ENCODE measurements at places on chromosomes 1 and 21.

DNA sequence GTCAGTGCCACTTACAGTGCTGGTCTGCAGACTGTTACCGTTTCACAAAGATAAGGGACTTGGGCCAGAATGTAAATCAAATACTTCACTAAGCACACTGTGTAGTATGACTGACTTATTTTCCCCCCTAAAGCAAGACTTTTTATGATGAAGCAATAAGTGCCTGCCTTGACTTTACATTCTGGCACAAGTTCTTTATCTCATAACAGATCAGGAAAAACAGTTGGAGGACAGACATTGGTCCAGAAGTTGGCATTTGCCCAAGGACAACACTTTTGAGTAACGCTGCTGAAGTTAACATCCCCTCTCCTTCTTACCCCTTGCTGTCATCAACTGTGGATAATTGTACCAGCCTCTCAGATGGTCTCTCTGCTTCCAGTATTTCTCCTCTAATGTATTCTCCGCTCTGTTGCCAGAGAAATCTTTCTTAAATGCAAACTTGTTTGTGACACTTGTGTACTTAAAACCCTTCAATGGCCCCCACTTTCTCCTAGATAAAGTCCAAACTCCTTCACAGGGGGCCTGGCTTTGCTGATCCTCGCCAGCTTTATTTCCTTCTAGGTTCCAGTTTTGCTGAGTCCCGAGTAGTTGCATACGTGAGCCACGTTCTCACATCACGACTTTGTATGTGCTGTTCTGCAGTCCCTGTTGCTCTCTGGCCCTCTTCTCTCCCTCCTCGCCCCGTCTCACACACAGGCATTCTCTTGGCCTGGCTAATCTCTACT, 45.7 kb downstream of the S1PR1 start:
- no peak for DNase-seq

DNA sequence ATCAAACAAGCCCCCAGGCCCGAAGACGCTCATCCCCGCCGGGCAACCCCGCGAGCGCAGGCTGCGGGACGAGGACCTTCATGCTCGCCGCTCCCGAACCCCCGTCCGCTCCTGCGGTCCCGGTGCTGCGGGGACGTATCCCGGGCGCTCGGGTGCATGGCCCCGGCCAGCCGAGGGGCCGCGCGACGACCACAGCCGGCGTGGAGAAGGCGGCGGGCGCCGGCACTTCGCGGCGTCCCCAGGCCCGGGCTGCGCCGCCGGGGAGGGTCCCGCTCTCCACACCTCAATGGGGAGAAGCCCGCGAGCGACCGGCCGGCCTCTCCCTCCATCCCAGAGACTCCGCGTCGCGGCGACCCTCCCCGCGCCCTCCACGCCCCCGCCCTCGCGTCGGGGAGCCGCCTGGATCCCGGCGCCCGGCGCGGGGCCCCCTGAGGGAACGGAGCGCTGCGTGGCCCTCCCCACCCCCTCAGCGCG, 401 bp downstream of the ERRFI1 start:
- no peak for DNase-seq

- DNase-seq = no peak
These were observed 127.1 kb upstream of the SLC44A3 start for GRCh38 chr1:94693029-94693428.

DNA sequence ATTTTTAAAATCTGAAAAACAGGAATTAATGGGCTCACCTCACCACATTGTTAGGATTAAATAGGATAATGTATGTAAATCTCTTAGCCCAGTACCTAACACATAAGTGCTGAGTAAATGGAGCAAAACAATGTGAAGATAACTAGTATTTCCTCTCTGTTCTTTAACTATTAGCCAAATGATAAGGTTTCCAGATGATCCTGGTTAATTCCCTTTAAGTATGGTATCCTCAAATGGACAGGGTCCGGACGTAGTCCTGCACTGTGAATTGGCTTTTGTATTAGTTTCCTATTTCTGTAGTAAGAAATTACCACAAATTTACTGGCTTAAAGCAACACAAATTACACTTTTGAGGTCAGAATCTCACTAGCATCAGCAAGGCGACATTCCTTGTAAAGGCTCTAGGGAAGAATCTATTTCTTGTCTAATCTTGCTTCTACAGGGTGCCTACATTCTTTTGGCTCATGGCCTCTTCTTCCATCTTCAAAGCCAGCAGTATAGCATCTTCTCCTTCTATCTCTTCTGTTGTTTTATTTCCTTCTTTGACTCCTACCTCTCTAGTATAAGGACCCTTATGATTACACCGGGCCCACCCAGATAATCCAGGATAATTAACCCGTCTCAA, 17.1 kb downstream of the SCAF4 start:
- no peak for DNase-seq

- DNase-seq = no peak
These were observed 34.7 kb upstream of the C1orf115 start for GRCh38 chr1:220655509-220655908.

DNA sequence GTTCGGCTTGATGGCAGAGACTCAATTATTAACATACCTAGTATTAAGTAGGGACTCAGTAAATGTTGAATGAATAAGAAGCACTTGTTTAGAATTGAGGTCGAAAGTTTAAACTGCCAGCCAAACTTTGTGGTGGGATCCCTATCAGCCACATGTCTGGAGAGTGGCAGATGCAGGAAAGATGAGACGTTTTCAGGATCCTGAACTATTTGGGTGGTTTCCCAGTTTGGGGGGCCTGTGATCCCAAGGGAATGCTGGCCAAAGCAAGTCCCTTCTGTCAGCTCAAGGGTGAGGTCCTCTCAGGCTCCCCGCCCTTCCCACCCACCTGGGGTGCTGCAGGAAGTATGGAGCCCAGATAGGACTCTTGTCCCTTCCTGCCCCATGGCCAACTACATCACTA, 38.6 kb downstream of the KCNC4 start:
- no peak for DNase-seq

DNA sequence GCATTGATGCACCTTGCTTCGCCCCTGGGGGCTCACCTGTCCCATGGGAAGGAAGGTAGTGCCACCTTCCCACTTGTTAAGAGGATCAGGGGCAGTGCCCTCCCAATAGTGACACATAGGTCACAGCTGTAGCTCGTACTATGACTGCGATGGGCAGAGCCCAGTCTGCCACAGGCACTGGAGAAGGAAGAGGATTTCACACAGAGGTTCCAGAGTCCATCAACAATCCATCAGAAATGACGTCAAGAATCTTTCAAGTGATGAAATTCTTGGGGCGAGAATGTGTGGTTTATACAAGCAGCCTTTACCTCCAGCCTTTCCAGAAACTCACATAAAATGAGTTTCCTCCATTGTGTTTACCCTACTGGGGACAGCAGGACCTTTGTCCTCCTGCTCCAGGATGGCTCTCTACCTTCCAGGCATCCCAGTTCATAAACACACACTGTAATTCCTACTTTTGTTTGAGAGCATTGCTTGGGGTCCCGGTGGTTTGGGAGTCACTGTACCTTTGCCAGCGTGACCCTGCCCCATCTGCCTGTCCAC, 260.6 kb upstream of the VAMP3 start:
- DNase-seq = no peak

DNA sequence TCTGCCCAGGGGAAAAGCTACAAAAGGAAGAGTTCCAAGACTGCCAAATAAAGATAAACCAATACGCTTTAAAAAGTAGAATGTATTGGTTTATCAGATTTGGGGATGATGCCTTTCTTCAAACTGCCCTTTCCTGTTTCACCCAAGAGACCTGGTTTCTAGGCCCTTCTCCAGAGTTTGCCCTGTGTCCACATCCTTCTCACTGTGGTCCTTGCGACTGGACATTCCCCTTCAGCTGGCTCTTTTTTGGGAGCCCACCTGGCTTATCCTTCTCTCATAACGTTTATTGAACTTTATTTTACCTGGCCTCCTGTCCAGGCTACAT, 490 bp upstream of the CZIB start:
- no peak for DNase-seq

- no peak for DNase-seq
These were observed 6.2 kb downstream of the C1orf198 start for GRCh38 chr1:230861970-230862595.

DNA sequence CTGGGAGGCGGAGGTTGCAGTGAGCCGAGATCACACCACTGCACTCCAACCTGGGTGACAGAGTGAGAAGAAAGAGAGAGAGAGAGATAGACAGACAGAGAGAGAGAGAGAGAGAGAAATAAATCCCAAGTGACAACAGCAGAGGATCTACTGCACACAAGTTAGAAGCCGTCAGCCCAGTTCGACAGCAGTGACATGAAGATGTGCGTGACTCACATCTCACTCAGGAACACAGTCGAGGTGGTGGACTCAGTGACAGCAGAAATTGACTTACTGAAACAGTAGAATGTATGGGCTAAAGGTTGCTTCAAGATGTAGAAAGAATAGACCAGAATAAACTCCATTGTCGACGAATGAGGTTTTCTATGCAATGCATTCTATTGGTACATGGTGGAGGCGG, 77.0 kb upstream of the KRTAP19-8 start:
- no peak for DNase-seq

DNA sequence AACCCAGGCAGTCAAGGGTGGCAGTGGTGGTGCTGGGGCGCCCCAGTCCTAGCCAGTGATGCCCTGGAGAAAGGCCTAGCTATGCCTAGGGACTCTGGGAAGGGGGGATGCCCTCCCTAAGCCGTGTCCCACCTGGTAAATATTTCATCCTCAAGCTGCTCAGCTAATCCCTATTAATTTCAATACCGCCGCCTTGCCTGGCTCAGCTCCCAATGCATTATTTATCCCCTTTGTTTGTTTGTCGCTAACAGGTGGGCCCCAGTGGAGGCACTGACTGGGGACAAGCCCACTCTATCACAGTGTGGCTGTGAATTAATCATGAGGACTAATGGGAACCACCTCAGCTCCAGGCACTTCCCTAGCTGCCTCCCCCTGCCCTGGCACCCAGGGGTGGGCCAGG, 22.5 kb downstream of the DMAP1 start:
- no peak for DNase-seq

DNA sequence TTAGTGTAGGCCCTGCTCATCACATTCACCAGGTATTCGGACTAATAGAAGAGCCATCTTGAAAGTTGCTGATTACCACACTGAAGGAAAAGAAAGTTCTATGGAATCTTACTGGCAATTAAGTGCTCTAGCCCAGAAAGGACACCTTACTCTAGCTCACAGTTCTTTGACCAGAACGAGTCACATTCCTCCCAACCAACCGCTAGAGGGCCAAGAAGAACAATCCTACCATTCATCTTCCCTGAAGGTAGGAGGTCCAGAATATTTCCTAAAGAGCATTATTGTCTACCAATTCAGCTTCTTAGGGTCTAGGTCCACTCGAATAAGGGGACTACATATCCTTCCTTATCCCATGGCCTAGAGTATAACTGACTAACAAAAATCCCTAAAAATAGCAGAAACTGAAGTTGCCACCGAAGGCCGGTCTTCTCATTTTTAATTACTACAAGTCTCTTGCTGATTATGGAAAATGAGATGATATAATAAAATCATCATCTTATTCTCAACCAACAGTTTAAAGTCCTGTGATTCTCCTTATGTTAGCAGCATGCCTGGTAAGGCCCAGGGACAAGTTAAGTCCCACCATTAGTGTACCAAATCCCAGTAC, 2.7 kb upstream of the FMO1 start:
- peak; percentile 17 for DNase-seq

GRCh38 chr1:230251644-230252191, 174.4 kb downstream of the PGBD5 start:
- DNase-seq = no peak

- no peak for DNase-seq
These were observed 9.2 kb downstream of the GPR157 start for GRCh38 chr1:9119745-9120144.

- no peak for DNase-seq
These were observed 20.0 kb upstream of the ANGPTL7 start for GRCh38 chr1:11169202-11169601.

DNA sequence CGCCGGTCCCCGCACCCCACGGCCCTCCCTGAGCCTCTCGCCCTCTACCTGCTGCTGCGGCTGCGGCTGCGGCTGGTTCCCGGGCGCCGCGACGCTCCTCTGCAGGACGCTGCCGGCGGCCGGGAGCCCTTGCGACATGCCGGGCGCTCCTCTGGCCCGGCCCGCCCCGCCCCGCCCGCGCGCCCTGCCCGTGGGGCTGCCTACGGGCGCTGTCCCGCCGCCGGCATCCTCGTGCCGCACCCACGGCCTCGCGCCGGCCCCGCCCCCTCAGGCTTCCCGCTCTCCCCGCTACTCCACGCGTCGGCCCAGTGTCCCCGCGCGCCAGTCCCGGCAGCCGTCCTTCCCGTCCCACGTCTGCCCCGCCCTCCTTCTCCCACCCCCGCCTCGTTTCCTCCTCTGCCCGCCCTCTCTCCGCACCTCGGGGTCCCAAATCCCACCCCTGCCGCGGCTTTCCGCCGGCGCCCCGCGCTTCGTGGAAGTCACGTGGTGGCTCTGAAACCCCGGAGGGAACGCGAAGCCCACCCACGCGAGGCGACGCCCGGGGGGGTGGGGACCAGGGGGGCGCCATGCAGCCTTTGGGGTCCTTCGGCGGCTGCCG, at the start of gene BATF3:
Gene BATF3, minus strand, starts transcription at position 216 of the 598 bp plus-strand sequence. Its CDS starts 78 bp downstream, at position 138.
- DNase-seq = peak; percentile 2

DNA sequence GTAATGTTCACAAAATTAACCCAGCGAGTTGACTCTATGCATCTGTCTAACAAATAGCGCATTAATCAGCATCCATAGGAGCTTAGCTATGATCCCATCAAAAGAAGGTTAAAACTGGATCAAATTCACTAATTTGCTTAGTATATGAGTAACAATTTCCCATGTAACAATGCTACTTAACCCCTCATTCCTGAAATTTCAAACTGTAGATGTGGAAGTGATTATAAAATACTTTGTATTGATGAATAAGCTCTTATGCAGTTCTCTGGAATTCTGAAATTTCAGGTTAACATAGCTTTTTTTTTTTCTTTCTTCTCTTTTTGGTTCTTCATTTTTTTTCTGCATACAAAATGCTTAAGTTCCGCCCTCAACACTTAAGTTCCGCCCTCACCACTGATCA, 1272.7 kb downstream of the KCNT2 start:
- DNase-seq = no peak

- DNase-seq = no peak
These were observed 207.7 kb downstream of the PTPRC start for GRCh38 chr1:198846556-198846955.

GRCh38 chr1:206634365-206635079, 814 bp upstream of the DYRK3 start:
- peak; percentile 88 for DNase-seq

GRCh38 chr1:34696230-34696629, 58.6 kb upstream of the GJB5 start:
- no peak for DNase-seq

Measured in midbrain (tissue), 1 donor.